ENCODE measurements at places on chromosomes 11 and 22.

GRCh38 chr11:118979434-118979833 is 7.9 kb downstream of the FOXR1 start:
- no peak for DNase-seq

DNA sequence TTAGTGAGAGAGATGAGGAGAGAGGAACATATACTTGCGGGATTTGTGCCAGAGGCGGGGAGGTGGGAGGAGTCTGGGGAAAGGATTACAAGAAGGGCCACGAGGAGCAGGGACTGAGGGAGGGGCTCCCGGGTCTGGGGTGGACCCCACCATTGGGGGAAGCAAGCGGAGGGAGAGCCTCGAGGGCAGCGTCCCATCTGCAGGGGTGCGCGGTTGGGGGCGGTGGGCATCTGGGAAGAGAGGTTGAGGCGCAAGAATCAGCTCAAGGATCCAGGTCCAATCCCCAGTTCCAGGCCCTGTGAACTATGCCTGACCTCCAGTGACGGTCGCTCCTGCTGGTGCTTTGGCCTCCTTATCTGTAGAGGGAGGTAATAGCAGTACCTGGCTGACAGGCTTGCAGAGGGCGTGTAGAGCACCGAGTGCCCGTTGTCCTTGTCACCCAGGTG is 38.0 kb downstream of the ADAMTS15 start:
- DNase-seq, result no peak

DNA sequence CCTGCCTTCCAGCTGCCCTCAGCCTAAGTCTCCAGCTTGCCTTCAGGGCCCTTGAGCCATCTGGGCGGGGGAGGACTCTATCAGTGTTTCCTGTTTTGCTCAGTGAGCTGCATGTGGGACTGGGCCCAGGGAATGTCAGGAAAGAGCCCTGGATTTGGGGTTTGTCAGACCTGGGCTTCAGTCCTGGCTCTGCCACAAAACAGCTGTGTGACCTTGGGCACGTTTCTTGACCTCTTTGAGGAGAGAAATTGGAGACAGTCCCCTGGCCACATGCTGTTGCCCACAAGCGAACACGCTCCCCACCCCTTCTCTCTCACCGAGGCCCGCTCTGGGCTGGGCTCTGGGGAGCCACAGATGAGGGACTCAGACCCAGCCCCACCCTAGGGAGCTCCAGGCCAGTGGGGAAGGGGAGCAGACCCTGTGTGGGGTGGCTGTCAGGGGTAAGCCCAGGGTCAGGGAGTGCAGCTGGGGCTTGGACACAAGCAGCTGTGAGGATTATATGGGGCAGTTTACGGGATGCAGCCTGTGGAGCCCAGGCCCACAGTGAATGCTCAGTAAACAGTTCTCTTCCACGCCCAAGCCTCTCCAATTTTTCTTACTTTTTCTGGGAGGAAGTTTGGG is 12.3 kb downstream of the MYO7A start:
- no peak for DNase-seq

- no peak for DNase-seq
These were observed 478.3 kb upstream of the ISX start for GRCh38 chr22:34587357-34588356.

- DNase-seq, result no peak
These were observed 17.2 kb downstream of the DGCR6L start for GRCh38 chr22:20302438-20303228.

DNA sequence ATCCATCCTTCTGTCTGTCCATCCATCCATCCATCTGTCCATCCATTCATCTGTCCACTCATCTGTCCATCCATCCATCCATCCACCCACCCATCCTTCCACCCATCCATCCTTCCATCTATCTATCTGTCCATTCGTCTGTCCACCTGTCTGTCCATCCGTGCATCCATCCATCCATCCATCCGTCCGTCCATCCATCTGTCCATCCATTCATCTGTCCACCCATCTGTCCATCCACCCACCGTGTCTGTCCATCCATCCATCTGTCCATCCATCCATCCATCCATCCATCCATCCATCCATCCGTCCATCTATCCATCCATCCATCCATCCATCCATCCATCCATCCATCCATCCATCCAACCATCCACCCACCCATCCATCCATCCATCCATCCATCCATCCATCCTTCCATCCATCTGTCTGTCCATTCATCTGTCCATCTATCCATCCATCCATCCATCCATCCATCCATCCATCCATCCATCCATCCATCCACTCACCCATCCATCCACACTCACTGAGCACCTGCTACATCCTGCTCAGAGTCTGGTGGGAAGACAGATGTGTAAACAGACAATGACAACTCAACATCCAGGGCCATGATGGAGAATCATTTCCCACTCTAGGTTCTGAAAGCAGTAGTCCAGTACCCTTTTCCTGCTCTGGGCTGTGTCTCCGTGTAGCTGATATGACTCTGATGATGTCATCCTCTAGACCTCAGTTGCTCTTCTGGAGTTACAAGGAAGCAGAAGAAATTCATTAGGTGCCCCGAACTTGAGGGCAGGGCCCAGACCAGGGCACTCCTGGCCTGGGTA is 30.8 kb upstream of the MYEOV start:
- DNase-seq, result no peak
